T-helper 22 cell (primary cell): ENCODE measurements at places on chromosomes 2 and 18.

DNA sequence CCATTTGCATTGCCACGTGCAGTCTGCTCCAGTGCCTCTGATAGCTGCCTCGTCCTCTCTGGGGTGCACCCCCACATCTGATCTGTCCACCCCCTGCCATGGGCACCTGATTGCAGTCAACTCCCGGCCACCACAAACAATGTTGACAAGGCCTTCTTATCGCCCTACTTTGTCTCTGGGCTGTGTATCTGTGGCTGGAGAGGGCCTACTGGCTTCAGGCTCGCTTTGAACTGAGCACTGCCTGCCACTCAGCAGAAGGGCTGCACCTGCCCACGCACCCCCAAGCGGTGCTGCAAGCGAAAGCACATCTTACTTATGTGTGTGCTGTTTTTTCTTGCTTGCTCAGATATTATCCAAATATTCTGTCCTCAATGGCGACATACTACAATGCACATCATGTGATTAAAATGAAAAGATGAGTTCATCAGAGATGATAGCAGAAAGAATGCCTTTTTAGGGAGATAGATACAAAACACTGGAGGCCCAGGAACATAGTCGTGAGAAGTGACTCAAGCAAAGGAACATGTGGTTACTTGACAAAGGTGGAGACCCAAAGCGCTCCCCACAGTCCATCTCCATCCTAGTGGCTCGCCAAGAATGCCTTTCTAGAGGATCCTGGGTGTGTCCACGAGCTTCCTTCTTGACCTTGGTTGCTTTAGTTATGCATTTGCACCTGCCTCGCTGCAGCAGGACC lies 28.8 kb downstream of the FBLN7 start:
- no peak for DNase-seq

- no peak for DNase-seq
These were observed 104.3 kb upstream of the ST6GAL2 start for GRCh38 chr2:106990297-106990696.

DNA sequence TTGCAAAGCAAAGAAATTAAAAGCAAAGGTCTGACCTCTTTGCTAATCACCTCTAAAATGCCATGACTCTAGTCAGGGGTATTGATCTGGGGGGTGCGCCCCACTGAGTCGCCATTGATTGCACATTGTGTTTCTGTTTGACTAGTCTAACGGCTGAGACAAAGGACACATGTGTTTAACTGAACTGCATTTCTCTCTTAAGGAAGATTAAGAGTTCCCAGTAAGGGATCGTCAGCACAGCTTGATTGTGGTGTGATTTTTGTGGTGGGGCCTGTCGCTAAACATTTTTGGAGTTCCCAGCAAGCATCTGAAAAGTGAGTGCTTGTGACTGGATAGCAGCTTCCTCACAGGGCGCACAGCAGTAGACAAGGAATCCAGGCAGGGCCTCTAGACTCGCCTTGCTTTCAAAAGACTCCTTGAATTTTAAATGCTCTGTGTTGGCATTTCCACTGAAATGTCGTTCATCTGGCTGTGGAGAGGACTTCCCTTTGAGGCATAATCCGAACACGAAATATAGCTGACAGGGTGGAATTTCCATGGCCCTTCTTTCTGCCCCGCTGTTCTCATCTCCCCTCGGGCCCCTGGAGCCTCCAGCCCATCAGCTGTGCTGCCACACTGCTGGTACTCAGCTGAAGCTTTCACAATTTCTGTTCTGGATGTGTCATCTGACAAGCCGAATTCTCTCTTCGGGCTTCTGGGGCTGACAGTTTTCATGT lies 126.3 kb downstream of the FAM168B start:
- no peak for DNase-seq

- no peak for DNase-seq
These were observed 133.0 kb downstream of the HRH4 start for GRCh38 chr18:24593401-24593800.

DNA sequence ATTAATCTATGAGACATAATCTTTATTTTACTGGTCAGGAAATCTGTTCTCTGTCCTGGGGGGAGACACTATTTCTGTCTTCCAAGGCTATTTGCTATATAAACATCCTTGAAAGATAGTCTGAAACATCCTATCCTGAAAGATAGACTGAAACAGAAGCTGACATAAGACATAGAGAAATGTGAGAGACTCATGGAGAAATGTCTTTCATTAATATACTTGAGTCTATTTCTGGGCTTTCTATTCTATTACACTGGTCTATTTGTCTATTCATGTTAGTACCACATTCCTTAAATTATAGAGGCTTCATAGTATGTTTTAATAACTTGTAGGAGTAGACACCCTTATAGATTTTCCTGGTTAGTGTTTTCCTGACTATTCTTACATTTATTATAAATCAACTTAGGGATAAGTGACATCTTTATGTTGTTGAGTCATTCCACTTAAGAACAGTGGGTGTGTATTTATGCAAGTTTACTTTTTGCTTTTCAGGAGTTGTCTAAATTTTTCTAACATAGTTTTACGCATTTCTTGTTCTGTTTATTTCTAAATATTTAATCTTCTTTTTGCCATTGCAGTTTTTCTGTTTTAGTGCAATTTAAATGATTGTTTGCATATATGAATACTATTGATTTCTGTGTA lies 244.9 kb upstream of the ZSWIM2 start:
- no peak for DNase-seq

DNA sequence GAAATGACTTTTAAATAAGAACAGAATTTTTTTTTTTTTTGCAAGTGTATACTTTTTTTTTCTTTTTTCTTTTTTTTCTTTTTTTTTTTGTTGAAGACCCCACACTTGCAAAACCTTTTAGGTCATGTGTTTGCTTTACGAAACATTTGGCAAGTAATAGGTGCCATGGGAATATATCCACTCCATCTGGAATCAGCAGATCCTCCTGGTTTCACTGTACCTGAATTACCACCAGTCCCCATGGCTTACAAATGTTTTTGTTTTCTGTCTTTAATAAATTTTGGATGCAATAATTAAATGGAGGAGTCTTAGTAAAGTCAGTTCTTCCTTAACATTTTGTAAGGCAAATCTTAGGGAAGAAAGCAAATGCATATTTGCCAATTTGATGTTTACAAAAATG lies 559.7 kb upstream of the ZEB2 start:
- DNase-seq: no peak

DNA sequence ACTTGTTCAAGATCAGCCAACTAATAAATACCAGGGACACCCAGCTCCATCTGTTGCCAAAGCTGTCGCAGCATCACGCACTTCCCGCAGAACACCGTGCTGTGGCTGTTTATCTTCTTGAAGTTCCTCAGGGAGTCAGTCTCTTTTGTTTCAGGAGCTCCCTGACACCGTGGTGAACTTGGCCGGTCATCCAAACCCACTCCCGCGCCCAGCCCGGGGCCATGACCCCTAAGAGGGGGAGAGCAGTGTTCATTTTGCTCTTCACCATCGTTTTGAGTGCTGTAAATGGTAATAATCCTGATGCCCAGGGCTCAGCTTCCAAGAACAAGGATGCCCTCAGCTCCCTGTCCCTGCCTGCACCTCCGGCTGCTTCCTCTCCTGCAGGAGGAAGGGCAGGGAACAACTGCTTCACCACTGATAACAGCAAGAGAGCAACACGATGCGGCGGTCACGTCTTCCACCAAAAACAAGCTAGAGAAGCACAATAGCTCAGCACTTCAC lies 131.4 kb downstream of the SEPTIN10 start:
- DNase-seq: no peak

DNA sequence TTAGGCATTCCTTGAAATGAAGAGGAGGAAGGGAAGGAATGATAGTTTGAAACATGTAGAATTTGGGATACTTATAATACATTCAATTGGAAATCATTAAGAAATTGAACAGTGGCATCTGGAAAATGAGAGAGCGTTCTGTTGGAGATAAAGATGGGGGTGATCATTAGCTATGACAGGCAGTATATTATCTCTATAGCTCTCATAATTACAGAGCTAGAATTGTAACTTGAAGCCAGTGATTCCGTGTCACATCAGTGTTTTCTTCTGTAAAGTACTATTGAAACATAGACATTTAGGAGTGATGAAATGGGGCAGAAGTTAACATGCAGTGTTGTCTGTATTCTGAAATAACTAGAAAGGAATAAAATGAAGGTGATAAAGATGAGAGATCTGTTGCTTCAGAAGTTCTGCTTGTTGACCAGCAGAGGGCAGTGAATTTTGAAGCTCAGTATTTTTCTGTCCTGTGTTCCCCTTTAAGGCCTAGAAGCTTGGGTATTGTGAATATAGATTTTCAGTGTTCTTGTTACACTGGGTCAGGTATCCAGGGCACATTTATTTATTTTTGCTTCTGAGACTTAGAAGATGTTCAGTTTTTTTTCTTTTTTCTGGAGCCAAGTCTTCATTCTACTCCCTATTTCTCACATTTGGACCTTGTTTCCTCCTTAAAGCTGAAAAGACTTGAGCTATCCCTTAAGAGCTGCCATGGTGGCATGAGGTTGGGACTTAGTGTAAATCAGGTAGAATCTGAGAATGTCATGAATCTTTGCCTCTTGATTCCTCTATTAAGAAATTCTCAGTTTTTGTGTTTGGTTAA lies 157.4 kb downstream of the TAF4B start:
- DNase-seq: no peak

DNA sequence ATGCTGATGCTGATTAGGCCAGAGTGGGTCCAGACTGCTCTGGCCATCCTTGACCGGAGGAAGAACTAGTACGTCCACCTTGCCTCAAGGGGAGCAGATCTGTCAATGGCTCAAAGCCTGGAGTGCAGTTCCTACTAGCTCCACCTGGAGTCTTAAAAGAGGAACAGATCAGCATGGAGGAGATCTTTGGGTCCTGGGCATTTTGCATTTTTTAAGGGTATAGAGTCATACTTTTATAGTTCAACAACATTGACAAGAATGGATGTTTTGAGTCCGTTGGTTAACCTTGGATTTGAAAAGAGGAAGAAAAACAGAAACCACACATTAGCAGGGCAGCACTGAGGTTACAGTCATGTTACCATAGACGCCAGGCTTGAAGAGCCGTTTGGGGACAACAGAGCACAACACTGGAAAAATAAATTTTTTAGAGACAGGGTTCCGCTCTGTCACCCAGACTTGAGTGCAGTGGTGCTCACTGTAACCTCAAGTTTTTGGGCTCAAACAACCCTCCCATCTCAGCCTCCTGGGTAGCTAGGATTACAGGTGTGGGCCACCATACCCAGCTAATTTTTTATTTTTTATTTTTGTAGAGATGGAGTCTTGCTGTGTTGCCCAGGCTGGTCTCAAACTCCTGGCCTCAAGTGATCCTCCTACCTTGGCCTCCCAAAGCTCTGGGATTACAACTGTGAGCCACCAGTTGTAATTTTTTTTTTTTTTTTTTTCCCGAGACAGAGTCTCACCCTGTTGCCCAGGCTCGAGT lies 78.5 kb downstream of the PRKCE start:
- no peak for DNase-seq

DNA sequence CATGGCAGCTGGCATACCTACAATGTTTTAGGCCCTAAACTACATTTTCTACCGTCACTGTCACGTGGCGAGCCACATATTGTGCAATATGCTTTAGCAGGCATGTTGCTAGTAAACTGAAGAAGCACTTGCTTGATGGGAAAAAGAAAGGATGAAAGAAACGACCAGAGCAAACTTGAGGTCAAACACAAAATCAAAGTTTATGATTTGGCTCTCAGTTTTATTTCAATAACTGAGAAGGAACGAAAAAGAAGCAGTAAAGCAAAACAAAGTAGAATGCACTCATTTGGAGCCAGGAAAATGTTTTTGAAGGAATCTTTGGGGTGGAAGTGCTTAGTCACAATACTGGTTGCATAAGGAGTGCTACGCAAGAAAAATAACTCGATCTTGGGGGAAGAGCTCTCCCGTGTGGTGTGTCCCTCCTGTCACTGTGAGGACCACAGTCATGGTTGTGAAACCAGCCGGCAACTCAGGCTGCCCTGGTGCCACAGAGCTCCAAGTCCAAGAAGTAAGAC lies 349.8 kb downstream of the RBM43 start:
- no peak for DNase-seq

- DNase-seq: no peak
These were observed 430 bp downstream of the BIN1 start for GRCh38 chr2:127106457-127106990.

- no peak for DNase-seq
These were observed 287.5 kb upstream of the SALL3 start for GRCh38 chr18:78692105-78692504.

DNA sequence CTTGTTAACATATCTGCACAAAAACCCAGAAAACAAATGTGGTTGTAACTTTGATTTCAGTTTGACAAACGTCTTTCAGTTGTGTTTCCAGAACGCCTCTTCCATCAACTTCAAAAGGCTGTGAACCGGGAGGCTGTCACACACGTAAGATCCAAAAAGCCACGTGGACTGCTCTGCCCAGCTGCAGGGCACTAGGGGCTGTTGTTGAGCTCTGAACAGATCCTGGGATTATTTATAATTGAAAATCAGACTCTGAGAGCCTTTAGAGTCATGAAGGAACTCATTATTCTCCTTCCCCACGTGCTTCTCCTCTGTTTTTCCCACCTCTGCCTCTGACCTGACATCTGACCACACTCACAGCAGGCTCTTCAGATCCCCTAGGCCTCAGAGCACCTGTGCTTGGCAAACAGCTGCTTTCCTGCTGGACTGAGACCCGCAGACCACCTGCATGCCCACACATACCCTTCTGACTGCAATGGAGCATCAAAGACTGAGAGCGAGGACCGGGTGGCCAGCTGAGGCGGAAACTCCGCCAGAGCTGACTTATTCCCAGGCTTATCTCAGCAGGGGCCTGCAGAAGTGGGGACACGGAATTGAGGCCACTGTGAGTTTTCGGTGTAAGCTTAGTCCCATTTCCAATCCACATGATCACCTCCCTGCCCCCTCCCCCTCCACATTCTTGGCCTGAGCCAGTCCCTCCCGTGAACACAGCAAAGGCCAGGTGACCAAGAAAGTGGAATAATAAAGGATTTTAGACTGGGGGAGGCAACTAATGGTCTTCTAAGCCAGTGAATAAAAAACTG lies 114.8 kb downstream of the ATL2 start:
- DNase-seq: no peak

DNA sequence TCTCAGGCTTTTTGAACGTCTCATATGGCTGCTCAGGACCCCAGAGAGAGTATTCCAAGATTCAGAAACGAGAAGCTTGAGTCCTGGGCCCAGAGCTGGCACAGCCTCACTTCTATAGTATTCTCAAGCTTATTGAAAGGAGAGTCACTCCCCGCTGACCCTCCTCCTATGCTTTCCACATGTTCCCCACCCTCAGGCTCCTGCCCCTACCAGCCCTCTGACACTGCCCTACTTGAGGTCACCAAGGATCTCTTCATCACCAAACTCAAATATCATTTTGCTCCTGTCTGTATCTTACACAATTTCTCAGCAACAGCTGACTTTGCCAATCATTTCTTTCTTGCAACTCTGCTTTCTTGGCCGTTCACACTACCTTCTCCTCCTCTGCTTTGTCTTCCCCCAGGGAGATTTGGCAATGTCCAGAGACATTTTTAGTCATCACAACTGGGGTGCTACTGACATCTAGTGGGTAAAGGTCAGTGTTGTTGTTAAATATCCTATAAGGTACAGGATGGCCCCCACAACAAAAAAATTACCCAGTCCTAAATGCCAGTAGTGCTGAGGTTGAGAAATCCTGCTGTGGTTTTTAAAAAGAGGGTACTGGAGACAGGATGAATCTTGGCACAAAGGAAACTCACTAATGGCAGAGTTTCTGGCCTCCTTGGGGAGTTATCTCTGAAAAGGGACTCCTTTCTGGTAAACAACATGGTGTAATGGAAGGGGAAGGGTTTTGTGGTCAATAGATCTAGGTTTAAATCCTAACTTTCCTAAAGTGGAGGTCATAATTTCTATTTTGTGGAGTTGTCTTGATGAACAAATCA lies 26.9 kb upstream of the INSIG2 start:
- no peak for DNase-seq
